ENCODE measurements at places on chromosomes 1 and 21. TPM values are rescaled to one million over a fixed set of nuclear protein-coding genes. Genes with fewer than 3 reads are reported as not detected.

DNA sequence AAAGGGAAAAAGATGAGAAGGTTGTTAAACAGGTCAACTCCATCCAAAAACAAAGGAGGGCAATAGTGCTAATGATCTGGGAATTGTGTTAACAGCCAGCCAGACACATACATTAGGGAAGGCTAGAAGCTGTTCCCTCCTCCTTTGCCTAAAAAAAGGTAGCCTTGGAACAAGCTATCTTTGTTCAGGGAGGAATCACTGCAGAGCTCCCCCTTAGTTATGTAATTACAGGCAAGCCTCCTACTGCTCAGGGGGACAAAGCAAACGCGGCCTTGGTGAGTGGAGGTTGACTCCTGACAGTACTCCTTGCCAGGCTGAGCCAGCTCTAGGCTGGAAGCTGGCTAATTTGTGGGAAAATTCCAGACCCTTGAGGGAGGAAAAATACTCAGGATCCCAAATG is 97.6 kb downstream of the VAV3 start:
- DNase-seq: no peak

GRCh38 chr1:153346077-153346723 is 2.4 kb downstream of the PGLYRP4 start:
- DNase-seq: no peak

DNA sequence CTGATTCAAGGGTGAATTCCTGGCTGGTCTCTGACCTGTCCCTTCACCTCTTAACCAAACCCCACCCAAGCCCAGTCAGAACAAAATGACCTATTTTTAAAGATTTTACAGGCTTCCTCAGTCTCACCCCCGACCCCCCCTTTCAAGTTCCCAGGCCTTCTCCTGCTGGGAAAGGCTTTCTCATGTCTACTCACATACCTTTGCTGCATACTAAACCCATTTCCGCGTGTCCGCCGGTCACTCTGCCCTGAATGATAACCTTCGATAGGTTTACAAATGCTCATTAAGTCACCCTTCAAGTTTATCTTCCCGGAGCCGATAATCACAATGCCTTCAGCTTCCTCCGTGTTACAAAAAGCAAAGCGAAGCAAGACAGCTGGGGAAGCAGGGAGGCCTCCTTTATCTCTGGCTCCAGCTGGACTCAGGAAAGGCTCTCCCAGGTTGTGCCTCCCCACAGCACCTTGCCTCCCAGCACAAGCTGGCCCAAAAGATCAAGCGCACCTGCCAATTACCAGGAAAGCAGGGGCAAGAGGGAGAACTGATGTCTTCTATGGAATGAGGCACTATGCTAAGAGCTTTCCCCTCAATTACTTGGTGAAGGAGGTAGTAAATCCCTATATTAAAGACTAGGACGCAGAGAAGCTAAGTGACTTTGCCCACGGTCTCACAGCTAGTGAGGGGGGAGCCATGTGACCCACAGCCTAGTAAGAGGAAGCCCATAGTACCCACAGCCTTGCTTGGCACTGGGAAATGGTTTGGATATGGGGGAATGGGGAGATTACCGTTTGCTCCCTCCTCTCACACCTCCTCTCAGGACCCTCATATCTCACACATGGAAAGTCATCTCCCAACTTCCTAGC is 15.9 kb downstream of the SMIM12 start:
- DNase-seq: no peak

DNA sequence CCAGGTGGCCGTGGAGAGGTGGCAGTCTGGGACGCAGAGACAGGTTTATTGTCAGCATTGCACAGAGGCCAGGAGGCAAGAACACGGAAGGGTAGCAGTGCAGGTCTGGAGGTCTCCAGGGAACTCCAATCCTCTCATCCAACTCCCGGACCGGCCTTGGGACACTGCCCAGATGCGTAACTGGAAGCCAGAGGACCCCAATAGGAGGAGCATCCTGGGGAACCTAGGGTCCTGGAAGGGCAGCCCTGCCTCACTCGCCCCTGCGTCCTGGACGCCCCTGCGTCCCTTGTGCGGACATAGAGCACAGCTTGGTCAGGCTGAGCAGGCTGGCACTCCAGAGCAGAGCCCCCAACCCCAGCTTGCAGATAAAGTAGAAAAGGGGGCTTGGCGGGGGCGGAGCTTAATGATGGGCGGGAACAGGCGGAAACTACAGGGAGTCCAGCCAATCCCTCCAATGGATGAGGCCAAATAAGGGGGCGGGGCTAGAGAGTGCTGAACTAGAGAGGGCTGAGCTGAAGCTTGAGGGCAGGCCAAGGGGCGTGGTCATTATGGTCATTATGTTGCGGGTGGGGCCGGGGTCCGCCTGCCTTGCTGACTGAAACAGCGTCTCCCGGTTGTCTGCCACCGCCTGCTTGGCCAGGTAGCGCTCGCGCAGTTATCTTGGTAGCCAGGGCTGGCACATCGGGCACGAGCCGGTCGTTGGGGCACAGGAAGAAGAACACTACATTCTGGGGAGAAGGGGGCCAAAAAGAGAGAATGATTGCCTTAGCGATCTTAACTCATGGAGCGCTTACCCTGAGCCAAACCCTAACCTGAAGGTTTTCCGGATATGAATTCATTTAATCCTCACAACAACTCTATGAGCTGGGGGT is 3.7 kb upstream of the ARHGEF19 start:
- DNase-seq: peak; percentile 89

DNA sequence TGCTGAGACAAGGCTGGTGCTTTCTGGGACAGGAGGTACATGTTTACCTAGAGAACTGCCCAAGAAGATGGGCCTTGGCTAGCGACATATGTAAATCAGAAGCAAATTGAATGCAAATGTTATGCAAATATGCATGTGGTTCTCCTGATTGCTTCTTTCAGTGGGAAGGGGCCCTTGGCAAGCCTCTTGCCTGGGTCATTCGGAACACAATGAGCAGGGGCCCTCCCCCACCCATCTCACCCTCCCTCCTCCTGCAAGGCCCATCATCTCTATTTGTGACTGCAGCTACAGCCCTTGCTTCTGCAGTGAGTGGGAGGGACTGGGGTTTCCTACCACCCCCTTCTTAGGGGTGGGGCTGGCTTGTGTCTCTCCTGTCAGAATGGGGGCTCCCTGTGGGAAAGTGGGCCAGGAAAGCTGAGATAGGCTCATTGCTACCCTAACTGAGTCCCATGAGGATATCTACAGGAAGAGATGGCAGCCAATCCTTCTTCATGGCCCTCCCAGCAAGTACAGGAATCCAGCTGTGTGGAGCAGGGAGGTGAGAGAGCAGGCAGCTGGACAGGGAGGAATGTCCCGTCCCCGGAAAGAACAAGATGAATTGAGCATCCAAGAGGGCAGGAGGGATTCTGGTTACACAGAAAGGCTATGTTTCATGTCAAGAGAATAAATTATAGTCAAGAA is 31.0 kb downstream of the FOXD2 start:
- no peak for DNase-seq

DNA sequence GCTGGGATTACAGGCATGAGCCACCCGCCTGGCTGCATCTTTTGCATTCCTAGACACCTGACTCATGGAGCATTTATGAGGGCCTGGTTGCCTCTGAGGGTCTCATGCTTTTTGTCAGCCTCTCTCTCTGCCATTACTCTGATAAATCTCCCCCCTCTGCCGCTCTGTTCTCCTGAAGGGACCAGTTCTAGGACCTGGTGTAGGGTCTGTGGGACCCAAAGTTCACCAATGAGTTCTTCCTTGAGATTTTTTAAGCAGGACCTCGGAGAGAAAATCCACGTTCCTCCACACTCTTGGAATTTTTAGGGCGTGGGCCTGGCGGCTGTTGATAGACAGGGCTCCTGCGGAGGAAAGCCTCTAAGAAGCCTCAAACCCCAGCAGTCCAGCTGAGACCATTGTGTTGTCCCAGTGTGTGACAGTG is 91.9 kb upstream of the ERRFI1 start:
- DNase-seq: no peak

DNA sequence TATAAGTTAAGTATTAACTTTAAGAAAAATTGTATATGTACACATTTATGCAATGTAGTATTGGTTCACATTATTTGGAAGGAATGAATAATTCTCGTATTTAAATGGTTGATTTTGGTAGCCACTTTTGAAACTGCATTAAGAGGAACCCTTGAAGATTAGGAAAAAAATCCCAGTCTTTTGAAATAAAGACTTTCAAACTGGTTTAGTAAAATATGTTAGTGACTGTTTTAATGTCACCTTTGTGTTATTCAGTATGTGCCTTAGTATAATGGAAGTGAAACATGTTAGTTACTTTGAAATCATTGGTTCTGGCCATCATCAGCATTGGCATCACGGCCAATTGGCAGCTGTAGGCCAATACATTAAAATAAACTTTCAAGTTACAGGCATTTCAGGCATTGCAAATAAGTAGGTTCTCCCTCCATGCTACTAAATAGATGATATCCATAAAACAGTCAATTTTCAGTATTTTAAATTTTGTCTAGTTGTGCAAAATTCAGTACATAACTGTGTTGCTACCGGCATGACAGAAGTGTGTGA is 4.4 kb downstream of the MIER1 start:
- no peak for DNase-seq

DNA sequence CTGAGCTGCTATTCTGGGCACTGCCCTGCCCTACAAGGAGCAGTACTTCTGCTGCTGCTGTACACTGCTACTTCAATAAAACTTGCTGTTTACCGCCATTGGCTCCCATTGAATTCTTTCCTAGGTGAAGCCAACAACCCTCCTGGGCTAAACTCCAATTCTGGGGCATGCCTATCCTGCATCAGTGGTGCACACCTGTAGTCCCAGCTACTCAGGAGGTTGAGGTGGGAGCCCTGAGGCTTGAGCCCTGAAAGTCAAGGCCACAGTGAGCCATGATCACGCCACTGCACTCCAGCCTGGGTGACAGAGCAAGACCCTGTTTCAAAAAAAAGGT is 21.2 kb downstream of the PDIK1L start:
- no peak for DNase-seq

- DNase-seq: no peak
These were observed 430.6 kb downstream of the KIF26B start for GRCh38 chr1:245585252-245585959.

DNA sequence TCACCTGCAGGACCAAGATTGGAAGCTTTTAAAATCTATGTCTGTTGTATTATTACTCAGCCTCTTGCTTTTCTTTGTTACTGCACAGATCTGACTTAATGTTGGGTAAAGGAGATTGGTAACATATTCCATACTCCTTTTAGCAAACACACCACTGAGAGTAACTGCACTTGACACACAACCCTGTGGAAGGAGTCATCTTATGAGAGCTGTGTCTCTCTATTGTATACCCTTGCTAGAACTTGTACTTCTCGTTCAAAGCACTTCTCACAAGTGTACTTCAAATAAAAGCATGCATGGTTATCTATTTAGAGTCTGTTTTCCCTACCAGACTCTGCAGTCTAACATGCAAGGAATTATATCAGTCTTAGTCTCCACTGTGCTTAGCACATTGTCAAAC is 813.4 kb downstream of the ADGRL2 start:
- DNase-seq: no peak

- no peak for DNase-seq
These were observed 44.3 kb upstream of the SYT14 start for GRCh38 chr1:209893751-209894150.

DNA sequence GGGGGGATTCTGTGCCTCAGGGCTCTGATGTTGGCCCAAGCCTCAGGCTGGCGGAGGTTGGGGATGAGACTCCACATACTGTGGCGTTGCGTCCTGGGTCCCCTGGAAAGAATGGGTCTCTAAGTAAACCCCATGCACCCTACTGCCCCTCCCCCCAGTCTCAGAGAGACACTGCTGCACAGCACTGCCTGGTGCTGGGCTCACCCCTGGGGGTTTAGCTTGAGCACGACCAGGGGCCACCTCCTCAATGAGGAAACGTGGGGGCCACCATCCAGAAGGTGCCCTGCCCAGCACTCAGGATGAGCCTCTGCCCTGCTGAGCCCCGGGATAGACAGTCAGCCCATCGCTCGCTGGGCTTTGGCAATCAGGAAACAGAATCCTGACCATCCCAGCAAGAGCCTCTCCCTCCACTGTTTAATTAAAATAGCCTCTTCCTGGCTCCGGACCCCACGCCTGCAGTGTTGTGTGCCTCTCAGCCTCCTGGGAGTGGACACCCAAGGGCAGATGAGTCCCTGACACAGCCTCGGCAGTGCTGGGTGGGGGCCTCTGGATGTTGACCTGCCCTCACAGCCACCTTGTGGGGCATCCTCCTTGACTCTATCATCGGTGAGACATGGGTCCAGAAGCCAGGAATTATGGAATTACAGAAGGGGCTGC is 3.5 kb upstream of the KRTAP10-4 start:
- DNase-seq: no peak

DNA sequence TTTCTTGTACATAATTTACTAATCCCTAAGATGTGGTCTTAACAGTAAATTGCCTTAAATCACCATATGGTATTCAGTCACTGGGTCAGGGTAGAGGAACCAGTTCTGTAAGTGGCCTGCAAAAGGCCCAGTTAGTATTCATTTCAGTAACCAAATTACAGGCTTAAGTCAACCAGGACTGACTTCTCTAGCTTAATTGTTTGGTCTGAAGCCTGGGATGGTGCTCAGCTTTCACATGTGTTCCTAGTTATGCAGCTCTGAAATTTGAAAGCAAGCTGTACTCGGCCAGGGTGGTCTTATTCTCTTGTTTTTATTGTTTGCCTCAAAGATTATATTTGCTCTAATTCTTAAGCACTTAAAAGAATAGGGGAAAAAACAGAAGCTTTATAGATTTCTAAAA is 144.6 kb downstream of the MAGI3 start:
- DNase-seq: no peak

DNA sequence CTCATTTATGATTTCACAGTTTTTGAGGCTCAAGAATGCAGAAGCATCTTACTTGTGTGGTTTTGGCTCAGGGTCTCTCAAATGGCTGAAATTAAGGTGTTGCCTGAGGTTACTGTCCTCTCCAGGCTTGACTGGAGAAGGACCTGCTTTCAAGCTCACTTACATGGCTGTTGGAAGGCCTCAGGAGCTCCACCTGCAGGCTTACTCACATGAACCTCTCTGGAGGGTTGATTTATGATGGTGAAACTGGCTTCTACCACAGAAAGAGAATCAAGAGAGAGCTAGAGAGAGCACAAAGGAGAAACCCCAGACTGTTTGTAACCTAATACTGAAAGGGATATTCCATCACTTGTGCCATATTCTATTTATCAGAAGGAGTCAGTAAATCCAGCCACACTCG is 6.2 kb upstream of the KCNK2 start:
- DNase-seq: peak; percentile 39

GRCh38 chr1:223304931-223305330 is 59.0 kb downstream of the SUSD4 start:
- DNase-seq: no peak

- DNase-seq: no peak
These were observed 43.2 kb downstream of the ANKRD13C start for GRCh38 chr1:70311369-70311768.

- no peak for DNase-seq
These were observed 1.8 kb downstream of the CDC42BPA start for GRCh38 chr1:227316456-227316855.

- no peak for DNase-seq
These were observed 14.7 kb downstream of the LYPLAL1 start for GRCh38 chr1:219188331-219188803.

GRCh38 chr1:99647490-99647889 is 1.6 kb downstream of the PALMD start:
- no peak for DNase-seq

- DNase-seq: no peak
These were observed 640.6 kb downstream of the PTPRU start for GRCh38 chr1:29876902-29877301.

PLEKHN1 gene
- 0.21 TPM for polyA plus RNA-seq

PRAMEF2 gene
- polyA plus RNA-seq: 0.73 TPM

OR2T2 gene
- polyA plus RNA-seq: not detected

PRELP gene
- polyA plus RNA-seq: 26.5 TPM

PLXNA2 gene
- 4.7 TPM for polyA plus RNA-seq

LMX1A gene
- 2.6 TPM for polyA plus RNA-seq
